NCI-H1930 (cell line): ENCODE measurements at places on chromosomes 5 and 9.

DNA sequence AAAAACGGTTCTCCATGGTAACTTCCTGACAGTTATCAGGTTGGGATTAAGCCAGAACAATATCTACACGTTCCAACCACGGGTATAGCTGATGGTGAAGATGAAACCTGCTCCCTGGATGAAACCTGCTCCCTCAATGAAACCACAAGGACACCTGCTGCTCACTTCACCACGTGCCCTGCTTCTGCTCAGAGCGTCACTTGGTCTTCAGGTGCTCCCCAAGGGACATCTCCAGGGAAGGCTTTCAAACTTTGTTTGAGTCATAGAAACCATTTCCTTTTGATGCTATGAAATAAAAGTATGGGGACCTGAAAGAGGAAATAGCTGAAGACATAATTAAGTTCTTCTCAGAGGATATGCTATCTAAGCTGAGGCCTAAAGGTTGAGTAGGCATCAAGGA lies 242.4 kb downstream of the MED10 start:
- DNase-seq = no peak

DNA sequence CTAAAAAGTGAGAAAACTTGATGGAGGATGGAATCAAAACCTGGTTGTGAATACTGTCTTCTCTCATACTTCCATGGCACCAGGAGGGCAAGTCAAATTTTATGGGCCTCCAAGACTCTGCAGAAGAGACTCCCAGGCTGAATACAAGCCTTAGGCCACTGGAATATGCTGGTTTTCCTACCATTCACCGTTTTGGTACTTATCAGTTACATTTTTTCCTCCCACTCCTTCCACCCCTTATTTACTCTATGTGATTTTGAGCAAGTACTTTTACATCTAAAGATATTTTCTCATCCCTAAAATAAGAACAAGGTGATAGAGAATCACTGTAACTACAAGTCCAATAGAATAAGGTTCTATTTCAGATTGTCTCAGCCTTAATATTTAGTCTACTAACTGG lies 8.0 kb upstream of the LIX1 start:
- no peak for DNase-seq

DNA sequence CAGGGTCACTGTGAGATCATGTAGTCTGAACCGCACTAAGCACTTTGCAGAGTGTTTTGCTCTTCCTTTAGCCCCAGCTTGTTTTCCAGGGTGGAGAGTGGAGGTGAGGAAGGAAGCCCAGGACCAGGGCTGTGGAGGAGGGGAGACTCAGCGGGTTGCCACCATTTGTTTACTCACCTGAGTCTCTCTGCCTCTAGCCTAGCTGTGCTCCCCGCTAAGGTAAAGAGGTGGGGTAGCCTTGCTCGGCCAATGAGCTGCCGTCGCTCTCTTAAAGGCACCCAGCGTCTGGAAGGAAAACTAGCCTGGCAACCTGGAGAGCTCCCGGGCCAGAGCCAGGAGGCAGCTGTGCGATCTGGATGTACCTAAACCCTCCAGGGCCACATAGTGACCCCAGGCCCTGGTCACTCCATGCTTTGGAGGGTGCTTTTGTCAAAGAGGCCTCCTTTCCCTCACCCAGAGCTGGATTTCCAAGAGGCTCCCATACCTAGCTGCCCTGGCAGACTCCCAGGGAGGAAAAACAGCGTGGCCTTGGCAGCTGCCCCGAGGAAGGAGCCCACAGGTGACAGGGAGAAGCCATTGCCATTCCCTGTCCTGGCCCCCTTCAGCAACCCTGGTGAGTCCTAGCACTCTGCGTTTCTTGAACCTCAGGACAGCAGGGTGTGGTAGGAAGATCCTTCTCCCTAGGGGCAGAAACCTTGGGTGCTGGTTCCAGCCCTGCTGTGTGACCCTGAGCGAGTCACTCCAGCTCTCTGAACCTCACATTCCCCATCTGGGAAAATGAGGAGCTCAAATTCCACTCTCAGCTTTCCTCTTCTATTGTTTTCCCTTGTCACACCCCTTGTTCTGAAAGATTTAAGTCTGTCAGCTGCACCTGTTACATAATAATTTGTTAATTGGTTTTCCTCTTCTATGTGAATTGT lies 42.4 kb upstream of the LARP1 start:
- DNase-seq = no peak

DNA sequence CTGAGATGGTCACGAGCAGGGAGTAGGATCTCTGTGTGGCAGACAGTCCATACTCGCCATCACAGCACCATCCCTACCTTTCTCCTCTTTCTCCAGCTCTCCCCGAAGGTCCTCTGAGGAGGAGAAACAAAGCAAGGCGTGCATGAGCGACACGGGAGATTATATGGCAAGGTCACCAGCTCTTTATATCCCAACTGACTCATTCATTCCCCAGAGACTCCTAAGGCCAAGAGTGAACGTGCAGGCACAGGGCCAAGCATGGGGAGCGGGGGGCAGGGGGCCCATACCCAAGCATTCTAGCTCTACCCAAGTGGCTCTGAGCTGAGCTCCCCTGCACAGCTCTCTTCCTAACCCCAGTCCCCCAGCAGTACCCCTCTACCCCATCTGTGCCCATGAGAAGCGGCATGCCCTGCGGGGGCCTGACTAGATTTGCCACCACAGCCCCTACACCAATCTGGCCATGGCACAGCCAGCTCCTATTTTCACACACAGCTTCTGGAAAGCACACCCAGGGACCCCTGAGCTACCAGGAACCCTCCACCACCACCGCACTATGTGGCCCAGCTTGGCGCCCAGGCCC lies 6.8 kb downstream of the TRIM7 start:
- no peak for DNase-seq

DNA sequence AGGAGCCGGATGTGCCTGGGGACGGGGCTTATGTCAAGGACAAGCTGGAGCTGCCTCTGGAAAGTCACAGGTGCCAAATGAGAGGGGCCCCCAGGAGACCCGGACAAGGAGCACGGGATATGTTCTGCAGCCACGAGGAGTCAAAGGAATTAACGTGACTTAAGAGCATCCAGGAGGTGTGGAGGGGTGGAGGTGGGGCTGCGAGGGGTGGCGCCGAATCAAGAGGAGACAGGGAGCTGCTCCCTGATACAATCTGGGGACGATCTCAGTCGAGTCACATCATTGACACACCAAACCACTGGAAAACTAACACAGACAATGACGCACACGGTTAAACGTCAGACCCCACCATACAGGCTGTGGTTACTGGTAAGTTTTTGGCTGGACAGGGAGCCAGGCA lies 10.4 kb downstream of the CCDC127 start:
- DNase-seq = no peak

DNA sequence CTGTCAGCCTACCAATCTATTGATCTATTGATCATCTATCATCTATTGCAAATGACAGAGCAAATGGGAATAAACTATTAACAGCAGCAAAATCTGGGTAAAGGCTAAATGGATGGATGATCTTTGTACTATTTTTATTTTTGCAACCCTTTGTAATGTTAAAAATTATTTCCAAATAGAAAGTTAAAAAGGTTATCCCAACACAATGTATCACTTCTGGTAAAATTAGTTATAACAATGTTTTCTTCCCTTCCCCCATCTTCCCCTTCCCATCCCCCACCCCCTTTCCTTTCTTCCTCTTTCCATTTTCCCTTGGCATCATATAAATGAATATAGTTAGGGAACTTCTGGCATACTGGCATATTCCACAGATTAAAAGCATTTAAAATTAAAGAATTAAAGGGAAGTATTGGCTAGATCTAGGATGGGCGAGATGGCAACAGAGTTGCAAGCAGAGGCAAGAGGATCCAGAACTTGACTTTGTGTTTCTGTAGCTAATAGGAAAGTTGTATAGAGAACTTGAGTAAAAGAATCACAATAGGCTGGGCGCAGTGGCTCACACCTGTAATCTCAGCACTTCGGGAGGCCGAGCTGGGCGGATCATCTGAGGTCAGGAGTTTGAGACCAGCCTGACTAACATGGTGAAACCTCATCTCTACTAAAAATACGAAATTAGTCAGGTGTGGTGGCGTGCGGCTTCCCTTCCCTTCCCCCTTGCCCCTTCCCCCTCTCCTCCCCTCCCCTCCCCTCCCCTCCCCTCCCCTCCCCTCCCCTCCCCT lies 66.6 kb upstream of the TAF11L2 start:
- no peak for DNase-seq

DNA sequence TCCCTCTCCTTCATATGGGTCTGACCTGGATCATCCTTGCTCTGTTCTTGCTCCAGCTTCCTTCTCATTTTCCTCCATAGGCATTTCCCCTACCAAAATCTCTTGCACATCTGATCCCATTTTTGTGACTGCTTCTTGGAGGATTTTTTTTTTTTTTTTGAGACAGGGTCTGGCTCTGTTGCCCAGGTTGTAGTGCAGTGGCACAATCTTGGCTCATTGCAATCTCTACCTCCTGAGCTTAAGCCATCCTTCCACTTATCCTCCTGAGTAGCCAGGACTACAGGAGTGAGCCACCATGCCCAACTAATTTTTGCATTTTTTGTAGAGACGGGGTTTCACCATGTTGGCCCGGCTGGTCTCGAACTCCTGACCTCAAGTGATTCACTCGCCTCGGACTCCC lies 10.5 kb upstream of the JMY start:
- DNase-seq = no peak

DNA sequence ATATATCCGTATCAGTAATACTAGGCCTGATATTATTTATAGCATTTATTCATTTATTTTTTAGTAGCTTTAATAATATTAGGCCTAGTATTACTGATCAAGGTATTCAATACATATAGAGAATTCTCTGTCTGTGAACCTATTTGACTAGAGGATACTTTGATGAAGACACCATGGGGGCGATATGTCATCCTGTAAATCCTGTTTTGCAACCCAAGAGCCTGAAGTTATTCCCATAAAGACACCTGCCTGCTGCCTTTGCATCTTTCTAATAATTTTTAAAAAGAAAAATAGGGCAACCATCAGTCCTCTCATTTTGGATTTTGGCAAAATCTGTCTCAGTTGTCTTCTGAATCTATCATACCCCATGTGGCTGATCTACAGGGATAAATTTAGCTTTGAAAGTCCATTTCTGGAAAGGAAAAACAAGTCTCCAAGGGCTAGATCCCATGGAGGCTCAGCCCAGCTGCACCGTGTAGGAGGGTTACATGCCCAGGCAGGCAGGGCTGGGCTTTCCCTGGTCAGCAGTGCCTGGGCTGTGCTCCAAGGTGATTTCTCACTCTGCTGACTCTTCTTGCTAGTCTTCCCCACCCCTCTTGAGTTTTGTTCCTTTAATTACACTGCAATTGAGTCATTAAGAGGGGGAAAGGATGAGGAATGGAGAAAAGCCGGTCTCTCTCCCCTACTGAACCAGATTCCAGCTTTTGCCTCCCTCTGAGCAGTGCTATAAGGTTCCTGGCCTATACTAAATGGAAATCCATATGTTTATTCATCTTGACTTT lies 169.0 kb downstream of the TRIM32 start:
- no peak for DNase-seq

DNA sequence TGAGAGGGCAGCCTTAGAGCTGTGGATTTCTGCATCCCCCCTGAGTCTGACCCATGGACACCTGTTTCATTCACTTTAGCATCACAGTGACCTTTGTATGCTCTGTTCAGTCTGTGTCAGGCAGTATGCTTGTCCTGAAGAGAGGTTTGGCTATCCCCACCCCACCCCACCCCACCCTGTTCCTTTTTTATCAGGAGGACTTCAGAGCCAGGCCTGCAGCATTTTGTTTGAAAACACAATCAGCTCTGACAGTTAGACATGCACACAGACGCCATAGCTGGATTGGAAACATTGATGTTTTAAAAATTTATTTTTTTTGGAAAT lies 142.2 kb downstream of the NTRK2 start:
- DNase-seq = no peak

- DNase-seq = no peak
Observed at GRCh38 chr5:115557667-115558387, 13.3 kb upstream of the FEM1C start.

- DNase-seq = no peak
Observed at GRCh38 chr9:95003689-95004410, 277.4 kb downstream of the AOPEP start.

DNA sequence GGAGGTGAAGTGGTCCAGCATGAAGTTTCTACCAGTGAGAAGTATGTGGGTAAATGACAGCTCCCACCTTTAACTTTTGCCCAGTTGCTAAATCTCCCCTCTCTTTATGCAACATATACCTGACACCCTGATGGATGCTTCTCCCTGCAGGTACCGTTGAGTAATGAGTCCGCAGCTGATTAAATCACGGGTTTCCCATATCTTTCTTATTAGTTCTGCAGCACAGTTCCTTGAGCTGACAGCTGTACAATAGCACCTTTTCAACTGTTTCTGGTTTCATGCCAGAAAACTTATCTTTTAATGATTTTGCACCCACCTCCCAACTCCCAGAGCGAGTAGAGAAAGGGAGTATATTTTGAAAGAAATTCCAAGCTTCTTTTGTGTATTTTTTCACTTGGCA lies 161.0 kb upstream of the TUT7 start:
- no peak for DNase-seq

GRCh38 chr5:23103566-23103965 lies 250.4 kb upstream of the CDH12 start:
- no peak for DNase-seq

GRCh38 chr5:22683050-22683449 lies 170.1 kb downstream of the CDH12 start:
- no peak for DNase-seq

DNA sequence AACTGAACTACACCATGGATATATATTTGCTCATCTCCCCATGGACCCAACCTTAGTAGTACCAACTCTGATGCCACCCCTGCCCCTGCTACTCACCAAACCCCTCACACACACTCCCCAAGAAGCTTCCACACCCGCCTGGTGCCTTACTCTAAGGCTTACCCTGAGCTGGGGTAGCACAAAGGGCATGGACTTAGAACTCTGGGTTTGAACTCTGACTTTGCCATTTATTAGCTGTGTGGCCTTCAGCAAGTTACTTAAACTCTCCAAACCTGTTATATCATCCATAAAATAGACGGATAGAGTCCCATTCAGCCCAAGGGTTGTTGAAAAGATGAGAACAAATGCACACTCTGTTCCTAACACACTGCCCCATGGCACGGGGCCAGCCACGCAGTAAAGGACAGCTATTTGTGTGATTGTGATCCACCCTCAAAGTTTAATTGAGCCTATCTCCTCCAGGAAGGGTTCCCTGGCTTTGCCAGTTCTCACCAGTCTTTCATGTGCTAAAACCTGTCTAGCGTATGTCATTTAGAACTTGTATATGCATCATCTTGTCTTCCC lies 111.0 kb downstream of the KLHL3 start:
- no peak for DNase-seq

GRCh38 chr9:69190863-69191181 lies 16.7 kb downstream of the TJP2 start:
- no peak for DNase-seq

- DNase-seq = no peak
Observed at GRCh38 chr5:139407517-139407916, 3.6 kb upstream of the SPATA24 start.

DNA sequence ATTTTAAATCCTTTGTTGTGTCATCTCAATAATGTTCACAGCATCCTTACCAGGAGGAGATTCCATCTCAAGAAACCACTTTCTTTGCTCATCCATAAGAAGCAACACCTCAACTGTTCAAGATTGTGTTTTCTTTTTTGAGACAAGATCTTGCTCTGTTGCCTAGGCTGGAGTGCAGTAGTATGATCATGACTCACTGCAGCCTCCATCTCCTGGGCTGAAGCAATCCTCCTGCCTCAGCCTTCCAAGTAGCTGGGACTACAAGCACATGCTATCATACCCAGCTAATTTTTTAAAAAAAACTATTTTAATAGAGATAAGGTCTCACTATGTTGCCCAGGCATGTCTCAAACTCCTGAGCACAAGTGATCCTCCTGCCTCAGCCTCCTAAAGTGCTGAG lies 60.0 kb downstream of the ABHD17B start:
- no peak for DNase-seq

GRCh38 chr5:21613971-21614488 lies 1239.1 kb downstream of the CDH12 start:
- no peak for DNase-seq
